Fibroblast of skin of scalp (primary cell): ENCODE measurements at places on chromosomes 16 and 17.

DNA sequence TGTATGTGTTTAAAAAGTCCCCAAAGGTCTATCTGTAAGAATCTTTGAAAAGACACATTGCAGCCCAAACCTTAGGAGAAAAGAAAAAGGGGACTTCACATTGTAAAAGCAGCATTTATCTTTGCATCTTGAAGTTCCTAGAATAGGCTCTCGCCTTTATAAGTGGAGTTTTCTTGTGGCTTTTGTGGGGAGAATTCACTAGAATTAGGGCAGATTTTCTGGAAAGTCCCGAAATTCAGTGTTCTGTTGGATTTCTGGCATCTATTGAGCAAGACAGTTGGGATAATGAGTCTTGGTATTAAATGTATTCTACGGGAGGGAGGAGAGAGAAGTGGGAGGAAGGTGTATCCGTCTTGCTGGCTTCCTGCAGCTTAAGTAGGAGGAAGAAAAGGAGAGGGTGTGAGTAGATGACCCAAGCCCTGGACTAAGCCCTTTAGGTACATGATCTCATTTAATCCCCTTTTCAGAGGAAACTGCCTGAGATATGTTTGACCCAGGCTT is 62.6 kb downstream of the PRKCA start:
- no peak for DNase-seq

DNA sequence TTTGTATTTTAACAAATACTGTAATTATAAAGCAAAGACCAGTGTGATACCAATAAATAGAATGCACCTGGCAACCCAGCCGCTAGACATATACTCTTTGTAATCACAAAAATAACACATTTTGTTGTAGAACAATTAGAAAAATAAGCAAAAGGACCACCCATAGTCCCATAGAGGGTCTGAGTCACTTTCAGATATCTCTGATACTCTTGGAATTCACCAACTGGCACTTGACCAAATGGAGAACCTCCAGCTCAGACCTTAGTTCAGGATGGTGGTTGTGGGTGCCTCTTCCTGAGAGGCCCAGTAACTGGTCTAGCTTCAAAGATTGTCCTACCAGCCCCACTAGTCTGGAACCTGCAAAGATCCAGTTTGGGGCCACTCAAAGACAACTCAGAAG is 789 bp upstream of the TERF2 start:
- DNase-seq, result peak; percentile 70

GRCh38 chr16:85628645-85629044 is 15.5 kb downstream of the GSE1 start:
- no peak for DNase-seq

GRCh38 chr17:68176718-68177117 is 71.1 kb upstream of the AMZ2 start:
- DNase-seq, result no peak
